Vagina (tissue), 2 donors: ENCODE measurements at places on chromosomes 13 and 19.

GRCh38 chr19:48686088-48686487 lies 9.7 kb upstream of the FUT2 start:
- H3K4me1 ChIP-seq: no peaks in the 10 kb centered on the region
- no peaks in the 10 kb centered on the region for H3K36me3 ChIP-seq
- no peak overlapping the region for H3K4me3 ChIP-seq
- DNase-seq: no peak
- no peak overlapping the region for H3K27ac ChIP-seq

- H3K27me3 ChIP-seq: no peaks in the 10 kb centered on the region
- H3K4me3 ChIP-seq: no peak overlapping the region
- no peak for DNase-seq
- no peaks in the 10 kb centered on the region for H3K4me1 ChIP-seq
- H3K36me3 ChIP-seq: no peaks in the 10 kb centered on the region
- H3K27ac ChIP-seq: no peak overlapping the region
These were observed 69.1 kb upstream of the SLC7A1 start for GRCh38 chr13:29664591-29664990.

DNA sequence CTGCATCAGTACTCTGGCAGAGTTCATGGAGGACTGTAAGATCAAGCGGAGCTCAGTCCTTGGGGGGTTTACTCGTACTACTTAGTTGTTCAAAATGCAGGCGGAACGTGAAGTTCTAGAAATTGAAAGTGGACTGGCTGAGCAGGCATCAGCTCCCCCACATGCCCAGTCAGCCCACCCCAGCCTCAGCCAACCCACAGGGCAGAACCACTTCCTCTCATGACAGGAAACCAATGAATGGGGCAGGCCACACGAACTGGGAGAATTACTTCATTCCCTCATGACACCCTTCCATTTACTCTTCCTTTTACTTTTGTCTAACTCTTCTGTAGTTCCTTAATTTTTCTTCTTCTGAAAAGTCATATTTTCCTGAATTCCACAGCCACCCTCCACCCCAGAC lies 71.9 kb downstream of the FLT1 start:
- no peak overlapping the region for H3K4me3 ChIP-seq
- DNase-seq: no peak
- no peaks in the 10 kb centered on the region for H3K4me1 ChIP-seq
- no peak overlapping the region for H3K27ac ChIP-seq

GRCh38 chr19:6793411-6793810 lies 20.9 kb downstream of the VAV1 start:
- no peak overlapping the region for H3K4me3 ChIP-seq
- no peak for DNase-seq
- no peaks in the 10 kb centered on the region for H3K4me1 ChIP-seq

DNA sequence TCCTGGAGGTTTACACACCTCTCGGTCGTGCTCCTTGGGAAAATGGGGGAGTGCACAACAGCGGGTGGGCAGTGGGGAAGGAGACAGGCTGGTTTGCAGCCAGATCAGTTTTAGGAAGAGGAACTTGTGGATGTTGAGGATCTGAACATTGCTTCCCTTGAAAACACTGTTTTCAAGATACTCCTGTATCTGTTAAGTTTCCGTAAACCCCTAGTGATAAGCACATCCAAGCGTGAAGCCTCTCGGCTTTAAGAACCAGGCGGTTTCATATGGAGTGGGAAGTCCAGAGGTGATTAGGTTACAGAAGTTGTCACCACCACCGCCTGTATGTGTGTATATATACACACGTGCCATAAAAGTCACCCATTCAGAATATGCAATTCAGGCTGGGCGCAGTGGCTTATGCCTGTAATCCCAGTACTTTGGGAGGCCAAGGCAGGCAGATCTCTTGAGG lies 47.4 kb downstream of the SIPA1L3 start:
- H3K36me3 ChIP-seq: no peaks in the 10 kb centered on the region
- H3K4me3 ChIP-seq: no peak overlapping the region
- H3K4me1 ChIP-seq: no peaks in the 10 kb centered on the region
- no peak overlapping the region for H3K27ac ChIP-seq
- no peaks in the 10 kb centered on the region for H3K27me3 ChIP-seq

DNA sequence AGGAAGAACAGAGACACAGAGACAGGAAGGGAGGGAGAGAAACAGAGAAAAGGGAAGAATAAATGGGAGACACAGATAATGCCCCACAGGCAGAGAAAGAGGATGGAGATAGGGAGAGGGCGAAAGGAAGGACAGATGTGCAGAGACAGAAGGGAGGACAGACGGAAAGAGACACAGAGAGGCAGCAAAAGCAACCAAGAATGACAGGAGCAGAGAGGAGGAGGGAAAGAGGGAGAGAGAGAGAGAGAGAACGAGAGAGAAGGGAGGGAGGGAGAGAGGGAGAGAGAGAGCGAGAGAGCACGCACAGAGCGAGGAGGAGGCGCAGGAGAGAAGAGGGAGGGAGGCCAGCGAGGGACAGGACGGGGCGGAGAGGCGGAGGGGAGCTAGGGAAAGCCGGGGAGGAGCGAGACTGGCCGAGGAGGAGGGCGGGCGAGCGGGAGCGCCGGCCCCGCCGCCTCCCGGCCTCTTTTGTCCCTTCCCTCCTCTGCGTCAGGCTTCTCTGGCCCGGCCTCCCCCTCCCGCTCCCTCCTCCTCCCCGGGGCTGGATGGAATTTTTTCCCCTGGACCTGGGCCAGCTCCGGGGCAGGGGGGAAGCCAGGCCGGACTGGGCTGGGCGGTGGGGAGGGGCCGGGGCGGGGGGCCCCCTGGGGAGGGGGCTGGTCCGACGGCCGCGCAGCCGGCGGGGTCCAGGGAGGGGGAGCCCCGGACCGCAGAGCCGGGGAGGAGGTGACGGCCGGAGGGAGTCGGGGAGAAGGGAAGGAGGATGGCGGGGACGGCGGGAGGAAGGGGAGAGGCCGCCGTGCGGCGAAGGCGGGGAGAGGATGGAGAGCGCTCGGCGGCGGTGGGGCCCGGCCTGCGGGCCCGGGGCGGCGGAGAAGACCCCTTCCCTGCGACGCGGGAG lies 4.2 kb upstream of the SPACA6 start:
- peaks cover 40% of the 10 kb centered on the region for H3K4me1 ChIP-seq
- no peak for DNase-seq
- peak overlapping the region; percentile 97 for H3K27ac ChIP-seq
- no peaks in the 10 kb centered on the region for H3K27me3 ChIP-seq
- H3K36me3 ChIP-seq: no peaks in the 10 kb centered on the region

DNA sequence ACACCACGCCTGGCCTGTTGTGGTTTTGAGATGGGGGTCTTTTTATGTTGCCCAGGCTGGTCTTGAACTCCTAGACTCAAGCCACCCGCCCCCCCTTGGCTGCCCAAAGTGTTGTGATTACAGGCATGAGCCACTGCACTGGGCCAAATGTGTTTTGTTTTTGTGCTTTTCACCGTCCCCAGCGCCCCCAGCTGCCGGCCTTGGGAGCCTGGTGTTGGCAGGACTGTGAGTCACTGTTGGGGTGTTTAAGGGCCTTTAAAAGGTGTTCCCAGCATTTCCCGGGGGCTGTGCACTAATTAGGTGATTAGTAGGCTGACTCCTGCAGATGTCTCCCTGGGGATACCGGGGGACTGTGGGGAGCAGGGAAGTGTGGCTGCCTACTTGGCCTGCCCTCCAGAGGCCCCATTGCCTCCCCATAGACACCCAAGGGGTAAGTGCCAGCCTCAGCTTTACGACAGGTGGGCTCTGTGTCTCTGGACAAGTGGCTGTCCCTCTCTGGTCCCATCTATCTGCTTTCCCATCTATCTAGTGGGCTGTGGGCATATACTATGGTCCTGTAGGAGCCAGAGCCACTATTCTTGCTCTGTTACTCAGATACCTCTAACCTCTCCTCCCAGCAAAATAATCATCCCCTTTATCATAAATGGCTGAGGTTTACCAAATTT lies 11.8 kb upstream of the TLE5 start:
- peaks cover 9% of the 10 kb centered on the region for H3K4me1 ChIP-seq
- no peak overlapping the region for H3K4me3 ChIP-seq
- H3K27ac ChIP-seq: no peak overlapping the region
- no peak for DNase-seq
- H3K27me3 ChIP-seq: no peaks in the 10 kb centered on the region
- no peaks in the 10 kb centered on the region for H3K36me3 ChIP-seq

GRCh38 chr13:99056381-99057014 lies 78.6 kb upstream of the DOCK9 start:
- H3K27me3 ChIP-seq: no peaks in the 10 kb centered on the region
- DNase-seq: peak; percentile 79
- peaks cover 46% of the 10 kb centered on the region for H3K4me1 ChIP-seq
- no peak overlapping the region for H3K27ac ChIP-seq

GRCh38 chr13:95284436-95284835 lies 16.8 kb downstream of the ABCC4 start:
- H3K4me1 ChIP-seq: peaks cover 9% of the 10 kb centered on the region
- no peaks in the 10 kb centered on the region for H3K27me3 ChIP-seq
- H3K36me3 ChIP-seq: no peaks in the 10 kb centered on the region
- H3K27ac ChIP-seq: no peak overlapping the region

GRCh38 chr13:112561478-112561877 lies 26.5 kb downstream of the TUBGCP3 start:
- no peak overlapping the region for H3K27ac ChIP-seq
- H3K4me3 ChIP-seq: no peak overlapping the region
- no peaks in the 10 kb centered on the region for H3K4me1 ChIP-seq
- H3K27me3 ChIP-seq: no peaks in the 10 kb centered on the region
- peaks cover 24% of the 10 kb centered on the region for H3K36me3 ChIP-seq
- no peak for DNase-seq

DNA sequence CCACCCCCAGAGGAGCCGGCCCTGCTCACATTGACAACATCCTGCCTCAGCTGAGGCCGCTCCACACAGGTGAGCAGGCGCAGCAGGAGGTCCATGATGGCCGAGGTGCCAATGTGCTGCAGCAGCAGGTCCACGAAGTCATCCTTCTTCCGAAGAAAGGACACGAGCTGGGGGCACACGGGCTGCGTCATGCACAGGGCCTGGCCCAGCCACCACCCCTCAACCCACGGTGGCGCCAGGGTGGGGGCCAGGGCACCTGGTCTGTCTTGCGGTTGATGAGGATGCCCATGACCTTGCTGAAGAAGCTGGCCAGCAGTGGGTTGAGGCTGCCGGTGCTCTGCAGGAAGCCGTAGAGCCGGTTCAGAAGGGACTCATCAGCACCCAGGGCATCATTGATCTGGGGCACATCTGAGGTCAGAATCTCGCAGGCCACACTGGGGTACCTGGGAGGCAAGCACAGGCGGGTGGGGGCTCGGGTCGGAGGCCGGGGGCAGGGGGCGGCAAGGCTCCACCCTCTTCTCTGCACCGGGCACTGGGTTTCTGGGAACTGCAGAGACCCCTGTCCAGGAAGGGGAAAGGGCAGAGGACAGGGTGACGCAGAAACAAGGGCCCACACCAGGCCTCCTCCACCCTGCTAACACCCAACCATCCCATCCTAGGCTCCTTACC lies 13.4 kb downstream of the PPP6R1 start:
- H3K27ac ChIP-seq: no peak overlapping the region
- no peak overlapping the region for H3K4me3 ChIP-seq
- H3K36me3 ChIP-seq: peaks cover 59% of the 10 kb centered on the region
- H3K27me3 ChIP-seq: no peaks in the 10 kb centered on the region

DNA sequence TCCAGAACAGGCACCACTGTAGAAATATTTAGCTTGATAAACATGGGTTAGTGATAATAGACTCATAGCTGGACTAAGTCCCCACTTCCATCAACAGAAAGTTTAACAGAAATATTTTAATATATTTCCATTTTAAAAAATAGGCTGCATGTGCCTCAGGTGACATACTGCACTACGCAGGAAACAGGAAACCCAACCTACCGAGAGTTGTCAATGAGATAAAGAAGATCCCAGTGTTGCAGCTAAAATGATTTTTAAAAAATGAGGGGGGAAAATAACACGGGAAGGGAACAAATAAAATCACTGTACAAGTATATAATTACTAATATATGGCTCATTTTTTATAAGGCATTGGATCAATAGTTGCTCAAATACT lies 154.8 kb downstream of the TBC1D4 start:
- no peak for DNase-seq
- no peaks in the 10 kb centered on the region for H3K36me3 ChIP-seq
- no peaks in the 10 kb centered on the region for H3K4me1 ChIP-seq
- no peak overlapping the region for H3K27ac ChIP-seq

GRCh38 chr19:23366437-23366836 lies 28.8 kb downstream of the ZNF91 start:
- H3K36me3 ChIP-seq: peaks cover 70% of the 10 kb centered on the region
- no peak overlapping the region for H3K27ac ChIP-seq
- DNase-seq: no peak

DNA sequence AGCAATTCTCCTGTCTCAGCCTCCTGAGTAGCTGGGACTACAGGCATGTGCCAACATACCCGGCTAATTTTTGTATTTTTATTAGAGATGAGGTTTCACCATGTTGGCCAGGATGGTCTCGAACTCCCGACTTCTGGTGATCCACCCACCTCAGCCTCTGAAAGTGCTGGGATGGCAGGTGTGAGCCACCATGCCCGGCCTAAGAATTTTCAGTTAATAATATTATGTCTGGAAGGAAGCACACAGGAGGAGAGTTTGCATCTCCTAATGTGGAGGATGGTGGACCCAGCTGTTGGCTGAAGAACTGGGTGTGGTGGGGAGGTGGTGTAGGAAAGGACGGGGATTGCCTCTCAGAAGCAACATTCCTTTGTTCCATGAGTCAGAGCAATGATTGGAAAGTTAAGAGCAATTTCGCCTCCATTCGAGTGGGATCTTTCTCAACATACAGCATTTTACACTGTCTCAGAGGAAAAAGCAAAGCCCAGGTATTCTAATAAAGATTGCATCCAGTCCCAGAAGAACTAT lies 11.9 kb downstream of the PDCD2L start:
- DNase-seq: no peak
- no peaks in the 10 kb centered on the region for H3K27me3 ChIP-seq
- H3K36me3 ChIP-seq: no peaks in the 10 kb centered on the region
- H3K4me1 ChIP-seq: no peaks in the 10 kb centered on the region
- no peak overlapping the region for H3K4me3 ChIP-seq

DNA sequence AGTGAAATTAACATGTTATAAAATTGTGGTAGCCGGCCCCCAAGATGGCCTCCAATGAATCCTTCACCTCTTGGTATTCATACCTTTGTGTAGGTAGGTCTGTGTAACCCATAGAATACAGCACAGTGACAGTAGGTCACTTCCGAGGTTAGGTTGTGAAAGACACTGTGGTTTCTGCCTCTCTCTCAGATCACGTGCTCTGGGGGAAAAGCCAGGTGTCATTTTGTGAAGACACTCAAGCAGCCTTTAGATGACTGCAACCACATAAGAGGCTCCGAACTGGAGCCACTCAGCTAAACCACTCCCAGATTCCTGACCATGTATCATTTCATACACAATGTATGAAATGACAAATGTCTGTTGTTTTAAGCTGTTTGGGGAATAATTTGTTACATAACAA lies 9.8 kb upstream of the USPL1 start:
- no peak overlapping the region for H3K4me3 ChIP-seq
- no peaks in the 10 kb centered on the region for H3K36me3 ChIP-seq
- no peak for DNase-seq
- H3K27me3 ChIP-seq: no peaks in the 10 kb centered on the region

DNA sequence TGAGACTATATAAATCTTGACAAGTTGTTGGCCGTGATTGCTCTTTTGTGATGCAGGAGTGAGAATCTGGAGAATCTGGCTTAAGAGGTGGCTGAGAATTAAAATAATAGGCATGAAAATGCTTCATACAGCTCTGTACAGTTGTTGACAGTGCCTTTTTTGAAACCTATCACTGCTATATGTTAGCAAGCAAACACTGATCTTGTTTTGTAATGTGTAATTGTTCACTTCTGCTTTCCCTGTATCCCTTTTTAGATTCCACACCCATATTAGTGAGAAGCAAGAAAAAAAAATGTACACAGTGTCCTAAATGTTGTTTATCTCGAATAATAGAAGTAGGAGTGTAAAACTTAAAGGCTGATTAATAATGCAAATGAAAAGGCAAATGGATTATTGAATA lies 31.1 kb downstream of the ITM2B start:
- peaks cover 32% of the 10 kb centered on the region for H3K4me1 ChIP-seq
- H3K36me3 ChIP-seq: no peaks in the 10 kb centered on the region
- no peak for DNase-seq
- H3K27ac ChIP-seq: no peak overlapping the region
